Astrocyte (in vitro differentiated cells and primary cell): ENCODE measurements at places on chromosomes 4 and X.

DNA sequence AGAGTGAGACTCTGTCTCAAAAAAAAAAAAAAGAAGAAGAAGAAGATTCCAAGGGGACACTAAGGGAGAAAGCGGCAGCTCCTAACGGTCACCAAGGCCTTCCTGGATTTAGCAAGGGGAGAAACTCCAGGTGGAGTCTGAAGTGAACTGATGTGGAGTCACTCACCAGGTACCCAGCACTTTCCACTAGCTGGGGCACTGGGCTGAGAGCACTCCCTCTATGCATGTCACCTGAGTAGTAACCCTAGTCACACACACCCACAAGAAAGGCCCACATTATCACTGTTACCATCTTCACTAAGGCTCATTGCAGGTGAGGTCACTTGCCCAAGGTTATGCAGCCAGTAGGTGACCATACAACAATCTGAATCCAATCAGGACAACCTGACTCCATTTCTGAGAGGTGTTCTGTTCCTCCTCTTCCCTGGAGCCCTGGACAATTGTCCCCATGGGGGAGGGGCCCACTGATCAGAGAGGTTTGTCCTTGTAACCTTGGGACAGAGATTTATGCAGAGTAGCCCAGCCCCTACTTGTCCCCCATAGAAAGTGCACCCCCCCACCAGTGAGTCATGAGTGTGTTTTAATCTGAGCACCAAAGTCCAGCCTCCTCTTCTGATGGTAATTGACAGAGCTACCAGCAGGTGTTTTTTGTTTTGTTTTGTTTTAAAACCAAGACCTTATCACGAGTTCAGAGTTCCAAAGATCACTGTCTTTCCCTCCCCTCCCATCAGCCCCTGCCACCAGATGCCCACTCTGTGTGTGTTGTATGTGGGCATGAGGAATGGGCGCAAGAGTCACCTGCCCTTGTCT, 5.9 kb upstream of the SASH3 start:
- H3K4me3 ChIP-seq: no peak overlapping the region
- no peaks in the 10 kb centered on the region for H3K36me3 ChIP-seq
- no peaks in the 10 kb centered on the region for H3K27me3 ChIP-seq
- H3K27ac ChIP-seq: no peak overlapping the region
- DNase-seq: no peak

DNA sequence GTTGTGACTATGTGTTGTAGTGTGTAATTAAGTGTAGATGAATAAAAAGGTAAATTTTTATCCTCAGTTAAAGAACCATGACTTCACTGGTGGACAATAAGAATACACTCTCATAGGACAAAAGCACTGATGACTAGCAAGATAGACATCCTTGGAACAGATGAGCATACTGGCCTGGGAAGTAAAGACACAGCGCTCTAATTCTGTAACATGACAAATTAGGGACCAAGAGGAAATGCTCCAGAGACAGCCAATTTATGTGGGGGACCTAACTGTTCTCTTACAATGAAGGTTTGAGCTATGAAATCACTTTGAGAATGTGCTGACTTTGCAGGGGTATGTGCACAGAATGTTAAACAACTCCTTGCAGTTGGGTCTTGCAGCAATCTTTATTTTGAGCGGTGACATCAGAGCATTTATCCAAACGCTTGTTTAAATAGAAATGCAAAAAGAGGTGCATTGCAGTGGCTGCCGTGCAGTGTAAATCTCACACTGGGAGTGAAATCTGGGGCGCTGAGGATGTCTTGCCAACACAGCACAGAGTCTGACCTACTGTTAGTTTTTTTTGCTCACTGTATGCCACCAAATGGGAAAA, 109.3 kb downstream of the MAGEC2 start:
- DNase-seq: no peak
- no peaks in the 10 kb centered on the region for H3K27me3 ChIP-seq
- H3K27ac ChIP-seq: no peak overlapping the region
- no peak overlapping the region for H3K4me3 ChIP-seq
- H3K36me3 ChIP-seq: no peaks in the 10 kb centered on the region
- no peaks in the 10 kb centered on the region for H3K4me1 ChIP-seq

GRCh38 chr4:60173718-60174117, 1026.4 kb upstream of the ADGRL3 start:
- H3K27ac ChIP-seq: no peak overlapping the region
- no peaks in the 10 kb centered on the region for H3K4me1 ChIP-seq
- H3K4me3 ChIP-seq: no peak overlapping the region
- no peaks in the 10 kb centered on the region for H3K36me3 ChIP-seq

DNA sequence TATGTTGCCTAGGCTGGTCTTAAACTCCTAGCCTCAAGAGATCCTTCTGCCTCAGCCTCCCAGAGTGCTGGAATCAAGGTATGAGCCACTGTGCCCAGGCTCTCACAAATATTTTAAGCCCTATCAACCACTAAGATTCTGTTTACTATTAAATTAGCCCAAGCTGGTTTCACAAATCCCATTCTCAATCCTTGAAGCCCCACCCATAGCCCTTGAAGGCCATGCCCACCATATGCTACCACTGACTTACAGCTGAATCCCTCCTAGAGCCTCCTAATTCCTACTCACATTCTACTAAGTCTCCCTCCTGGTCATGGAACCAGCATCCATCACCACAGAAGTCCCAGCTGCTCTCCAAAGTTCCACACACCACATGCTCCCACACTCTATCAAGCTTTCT, 9.7 kb downstream of the GRIPAP1 start:
- no peak for DNase-seq
- peaks cover 3% of the 10 kb centered on the region for H3K36me3 ChIP-seq
- H3K4me1 ChIP-seq: no peaks in the 10 kb centered on the region
- no peak overlapping the region for H3K27ac ChIP-seq
- H3K4me3 ChIP-seq: no peak overlapping the region

DNA sequence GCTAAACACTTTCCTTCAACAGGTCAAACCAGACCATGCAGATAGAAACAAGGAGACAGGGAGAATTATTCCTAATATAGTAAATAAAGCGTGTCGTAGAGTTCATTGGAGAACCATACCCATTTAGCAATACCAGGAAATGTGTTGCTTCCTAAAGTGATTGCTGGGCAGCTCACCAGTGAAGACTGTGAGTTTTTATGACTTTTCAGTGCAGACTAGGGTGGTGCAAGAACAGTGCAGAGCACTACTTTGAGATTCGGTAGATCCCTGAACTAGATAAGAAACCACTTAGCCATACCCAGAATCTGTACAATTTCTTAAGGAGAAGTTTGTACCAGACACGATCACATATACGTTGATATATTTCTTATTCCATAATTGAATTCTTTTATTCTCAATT, 87.4 kb downstream of the EMCN start:
- H3K4me1 ChIP-seq: no peaks in the 10 kb centered on the region
- no peak for DNase-seq
- H3K27me3 ChIP-seq: no peaks in the 10 kb centered on the region
- H3K36me3 ChIP-seq: no peaks in the 10 kb centered on the region
- H3K27ac ChIP-seq: no peak overlapping the region

DNA sequence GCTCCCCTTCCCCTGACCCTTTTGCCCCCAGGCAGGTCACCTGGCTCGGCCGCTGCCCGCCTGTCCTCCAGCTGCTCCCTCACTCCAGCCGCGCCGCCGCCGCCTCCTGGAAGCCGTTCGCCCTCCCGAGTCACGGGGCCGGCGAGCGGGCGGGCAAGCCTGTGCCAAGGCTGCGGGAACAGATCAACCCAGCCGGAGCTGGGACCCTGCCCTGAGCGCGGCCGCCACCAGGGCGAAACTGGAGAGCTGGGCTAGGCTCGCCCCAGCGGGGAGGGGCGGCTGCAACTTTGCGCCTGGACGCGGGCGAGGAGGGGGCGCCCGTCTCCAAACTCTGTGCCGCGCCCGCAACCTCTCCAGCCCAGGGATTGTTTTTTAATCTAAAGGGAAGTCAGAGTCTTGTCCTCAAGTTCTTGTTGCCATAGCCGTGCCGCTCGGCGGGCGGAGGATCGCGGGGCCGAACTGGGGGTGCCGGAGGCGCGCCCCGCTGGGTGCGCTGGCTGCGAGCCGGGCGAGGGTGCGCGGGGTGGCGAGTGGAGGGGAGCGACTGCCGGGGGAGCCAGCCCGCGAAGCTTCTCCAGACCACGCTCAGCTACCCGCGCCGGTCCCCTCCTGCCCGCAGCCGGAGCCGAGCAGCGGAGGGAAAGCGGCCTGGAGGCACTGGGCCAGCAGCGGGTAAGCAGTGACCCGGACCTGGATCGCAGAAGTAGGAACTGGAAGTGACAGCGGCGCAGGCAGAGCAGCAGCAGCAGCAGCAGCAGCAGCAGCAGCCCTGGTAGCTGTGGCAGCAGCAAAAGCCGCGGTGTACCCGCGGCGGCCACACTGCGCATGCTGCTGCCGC, 13.4 kb downstream of the ARHGEF6 start:
- DNase-seq: peak; percentile 52
- peaks cover 13% of the 10 kb centered on the region for H3K4me1 ChIP-seq
- H3K27ac ChIP-seq: peak overlapping the region; percentile 50
- peak overlapping the region; percentile 61 for H3K4me3 ChIP-seq
- no peaks in the 10 kb centered on the region for H3K36me3 ChIP-seq

- no peaks in the 10 kb centered on the region for H3K4me1 ChIP-seq
- no peak for DNase-seq
- H3K27ac ChIP-seq: no peak overlapping the region
- H3K27me3 ChIP-seq: no peaks in the 10 kb centered on the region
- H3K4me3 ChIP-seq: no peak overlapping the region
These were observed 462.4 kb downstream of the TLL1 start for GRCh38 chr4:166335256-166335938.

GRCh38 chr4:2297606-2298531, 36.0 kb upstream of the MXD4 start:
- no peak overlapping the region for H3K4me3 ChIP-seq
- H3K36me3 ChIP-seq: no peaks in the 10 kb centered on the region
- peaks cover 6% of the 10 kb centered on the region for H3K27me3 ChIP-seq

- no peaks in the 10 kb centered on the region for H3K4me1 ChIP-seq
- DNase-seq: no peak
- no peak overlapping the region for H3K27ac ChIP-seq
- no peaks in the 10 kb centered on the region for H3K36me3 ChIP-seq
- no peaks in the 10 kb centered on the region for H3K27me3 ChIP-seq
These were observed 333.3 kb upstream of the DDX53 start for GRCh38 chrX:22666441-22666840.

DNA sequence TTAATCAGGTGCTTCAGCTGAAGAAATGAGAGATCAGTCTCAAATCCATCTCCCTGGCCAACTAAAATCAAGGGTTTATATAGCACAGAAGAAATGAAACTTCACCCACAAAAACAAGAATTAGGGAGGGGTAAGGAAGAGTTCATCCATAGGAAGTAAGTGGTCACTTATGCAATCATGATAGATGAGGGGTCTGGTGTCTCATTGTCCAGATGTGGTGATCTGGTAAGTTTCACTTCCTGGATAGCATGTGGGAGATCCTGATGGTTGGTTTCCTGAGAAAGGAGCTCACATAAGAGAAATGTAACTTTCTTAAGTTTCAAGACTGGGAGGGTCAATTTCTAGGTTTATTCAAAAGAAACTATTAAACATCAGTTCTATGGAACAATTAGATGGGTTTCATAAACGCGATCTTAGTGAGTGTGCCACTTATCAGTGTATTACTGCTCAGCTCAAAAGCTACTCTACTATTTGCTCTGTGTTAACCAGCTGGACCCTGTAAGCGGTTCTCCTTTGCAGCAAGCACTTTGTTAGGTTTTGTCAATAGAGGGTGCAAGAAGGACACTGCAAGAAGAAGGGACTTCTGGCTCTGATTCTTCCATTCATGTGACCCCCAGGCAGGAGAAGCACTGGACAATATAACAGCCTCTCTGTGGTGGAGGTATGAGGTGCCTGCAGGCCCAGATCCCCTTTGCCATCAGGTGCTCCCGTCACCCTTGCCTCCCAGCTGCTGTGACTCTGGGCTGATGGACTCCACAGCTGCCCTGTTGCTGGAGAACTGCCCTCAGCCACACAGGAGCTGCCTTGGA, 35.4 kb upstream of the HPSE start:
- DNase-seq: no peak
- no peaks in the 10 kb centered on the region for H3K36me3 ChIP-seq
- no peaks in the 10 kb centered on the region for H3K27me3 ChIP-seq

- peaks cover 3% of the 10 kb centered on the region for H3K4me1 ChIP-seq
- H3K27me3 ChIP-seq: no peaks in the 10 kb centered on the region
- H3K27ac ChIP-seq: no peak overlapping the region
- DNase-seq: no peak
- no peaks in the 10 kb centered on the region for H3K36me3 ChIP-seq
These were observed 80.6 kb downstream of the FBXW7 start for GRCh38 chr4:152455311-152455710.

- H3K27me3 ChIP-seq: no peaks in the 10 kb centered on the region
- H3K27ac ChIP-seq: no peak overlapping the region
- H3K4me1 ChIP-seq: no peaks in the 10 kb centered on the region
- no peaks in the 10 kb centered on the region for H3K36me3 ChIP-seq
- DNase-seq: peak; percentile 30
- H3K4me3 ChIP-seq: no peak overlapping the region
These were observed 382.5 kb upstream of the TENM3 start for GRCh38 chr4:181860668-181861067.

DNA sequence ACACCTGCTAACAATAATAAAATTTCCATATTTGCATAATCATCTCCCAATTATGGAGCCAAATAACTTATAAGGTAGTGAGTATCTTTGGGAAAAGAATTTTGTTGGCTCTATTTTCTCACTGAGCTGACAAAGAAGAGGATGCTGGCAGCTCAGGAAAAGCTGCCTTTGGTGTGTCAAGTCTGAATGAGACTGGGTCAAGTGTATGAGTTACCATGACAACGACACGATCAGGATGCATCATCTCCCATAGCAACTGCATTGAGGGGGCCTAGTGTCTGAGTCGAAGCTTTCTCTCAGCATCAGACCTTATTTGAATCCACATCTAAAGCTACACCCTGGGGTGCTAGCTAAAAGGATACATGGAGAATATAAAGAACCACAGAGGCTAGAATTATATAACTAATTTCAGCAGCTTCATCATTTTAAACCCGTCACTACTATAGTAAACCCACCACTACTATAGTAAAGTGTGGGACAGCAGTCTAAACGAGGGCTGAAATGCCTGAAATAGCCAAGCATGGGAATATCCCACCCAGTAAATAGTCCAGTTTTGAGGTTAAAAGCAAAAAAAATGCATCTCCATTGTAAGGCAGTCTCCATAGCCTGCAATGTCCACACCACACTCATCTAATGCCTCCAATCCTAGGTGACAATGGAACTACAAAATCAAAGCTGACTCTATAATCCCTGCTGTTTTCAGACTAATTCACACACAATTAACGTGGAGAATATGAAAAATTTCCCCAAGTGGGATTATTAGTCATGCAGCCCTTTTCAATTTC, 16.0 kb downstream of the GSPT2 start:
- no peaks in the 10 kb centered on the region for H3K4me1 ChIP-seq
- no peak overlapping the region for H3K27ac ChIP-seq
- no peaks in the 10 kb centered on the region for H3K36me3 ChIP-seq
- no peaks in the 10 kb centered on the region for H3K27me3 ChIP-seq

DNA sequence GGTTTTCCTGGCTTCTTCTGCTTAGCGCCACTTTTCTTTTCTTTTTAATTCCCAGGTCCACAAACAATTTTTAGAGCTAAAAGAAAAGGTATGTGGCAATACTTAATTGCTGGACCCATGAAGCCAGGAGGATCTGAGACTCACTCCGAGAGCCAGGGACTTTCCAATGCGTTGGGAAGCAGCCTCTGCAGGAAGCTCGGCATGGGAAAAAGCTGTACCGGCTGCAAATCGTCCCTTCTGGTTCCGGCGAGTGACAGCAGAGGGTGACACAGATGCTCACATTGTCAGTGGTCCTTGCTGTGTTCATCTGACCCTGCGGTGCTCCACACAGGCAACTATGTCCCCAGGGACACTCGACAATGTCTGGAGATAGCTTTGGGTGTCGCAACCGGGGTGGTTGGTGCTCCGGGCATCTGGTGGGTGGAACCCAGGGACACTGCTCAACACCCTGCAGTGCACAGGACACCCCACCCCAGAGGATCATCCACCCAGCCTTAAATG, 164.0 kb downstream of the PRKX start:
- DNase-seq: no peak
- H3K36me3 ChIP-seq: no peaks in the 10 kb centered on the region
- H3K27ac ChIP-seq: no peak overlapping the region
- peak overlapping the region; percentile 56 for H3K4me3 ChIP-seq
